GM23248 (cell line): ENCODE measurements at places on chromosomes 11 and 22. TPM values are rescaled to one million over a fixed set of nuclear protein-coding genes. Genes with fewer than 3 reads are reported as not detected.

Gene HMGXB4
- 10.2 and 12.4 TPM in 2 replicates for total RNA-seq

Gene OR52H1
- total RNA-seq = not detected in 2 replicates

Gene MAPK8IP2
- total RNA-seq = 0.38 TPM in 1 of 2 replicates, not detected in the other

Gene OR8B12
- not detected in 2 replicates for total RNA-seq

Gene GAS2L1
- 23.7 and 26.3 TPM in 2 replicates for total RNA-seq

Gene EMID1
- not detected in 2 replicates for total RNA-seq

Gene C11orf52
- total RNA-seq = 2.1 and 3.5 TPM in 2 replicates

Gene APOBEC3H
- not detected in 2 replicates for total RNA-seq

Gene BRSK2
- total RNA-seq = 0.11 and 0.13 TPM in 2 replicates

Gene EXPH5
- total RNA-seq = 0.13 TPM in 1 of 2 replicates, not detected in the other

Gene OR10D3
- not detected in 2 replicates for total RNA-seq

DNA sequence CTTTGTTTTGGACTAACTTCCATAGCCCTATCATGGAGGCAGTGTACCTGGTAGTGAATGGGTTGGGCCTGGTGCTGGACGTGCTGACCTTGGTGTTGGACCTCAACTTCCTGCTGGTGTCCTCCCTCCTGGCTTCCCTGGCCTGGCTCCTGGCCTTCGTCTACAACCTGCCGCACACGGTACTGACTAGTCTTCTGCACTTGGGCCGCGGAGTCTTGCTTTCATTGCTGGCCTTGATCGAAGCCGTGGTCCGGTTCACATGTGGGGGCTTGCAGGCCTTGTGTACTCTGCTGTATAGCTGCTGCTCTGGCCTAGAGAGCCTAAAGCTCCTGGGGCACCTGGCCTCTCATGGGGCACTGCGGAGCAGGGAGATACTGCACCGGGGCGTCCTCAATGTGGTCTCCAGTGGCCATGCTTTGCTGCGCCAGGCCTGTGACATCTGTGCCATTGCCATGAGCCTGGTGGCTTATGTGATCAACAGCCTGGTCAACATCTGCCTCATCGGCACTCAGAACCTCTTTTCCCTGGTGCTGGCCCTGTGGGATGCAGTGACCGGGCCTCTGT lies 846 bp downstream of the RNF26 start:
- DNase-seq = no peak

DNA sequence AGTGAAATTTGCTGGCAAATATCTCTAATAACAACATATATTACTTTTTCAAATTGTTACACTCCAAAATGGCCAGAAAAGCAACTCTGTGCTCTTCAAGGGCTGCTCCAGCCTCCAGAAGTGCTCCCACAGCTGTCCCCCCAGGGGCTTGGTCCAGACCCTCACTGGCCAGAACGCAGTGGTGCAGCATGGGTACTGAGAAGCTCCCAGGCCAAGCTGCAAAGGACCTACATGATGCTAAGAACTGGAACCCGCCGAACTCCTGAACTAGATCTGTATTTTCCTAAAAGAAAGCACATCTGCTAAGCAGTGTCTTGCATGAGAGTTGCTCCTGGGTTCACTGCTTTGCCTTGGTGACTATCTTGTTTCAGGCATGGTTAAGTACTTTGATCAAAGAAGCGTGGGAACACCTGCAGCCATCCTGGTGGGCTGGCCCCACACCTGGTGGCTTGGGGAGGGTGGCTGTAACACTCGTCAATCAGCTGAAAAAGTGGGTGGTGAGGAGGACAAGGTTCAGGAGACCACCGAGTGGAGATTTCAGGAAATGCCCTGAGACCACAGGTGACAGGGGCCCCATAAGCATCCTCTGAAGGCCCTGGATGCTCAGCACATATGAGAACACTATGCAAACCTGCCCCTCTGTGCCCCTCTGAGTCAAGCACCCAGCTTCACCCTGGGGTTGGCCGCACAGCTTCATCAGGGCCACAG lies 72.7 kb upstream of the PITPNB start:
- no peak for DNase-seq

GRCh38 chr22:43880541-43880991 lies 11.2 kb downstream of the PNPLA5 start:
- DNase-seq = no peak

- peak; percentile 67 for DNase-seq
Observed at GRCh38 chr11:35334385-35335090, 84.8 kb downstream of the SLC1A2 start.

- DNase-seq = no peak
Observed at GRCh38 chr11:48037709-48038468, 57.5 kb downstream of the PTPRJ start.

DNA sequence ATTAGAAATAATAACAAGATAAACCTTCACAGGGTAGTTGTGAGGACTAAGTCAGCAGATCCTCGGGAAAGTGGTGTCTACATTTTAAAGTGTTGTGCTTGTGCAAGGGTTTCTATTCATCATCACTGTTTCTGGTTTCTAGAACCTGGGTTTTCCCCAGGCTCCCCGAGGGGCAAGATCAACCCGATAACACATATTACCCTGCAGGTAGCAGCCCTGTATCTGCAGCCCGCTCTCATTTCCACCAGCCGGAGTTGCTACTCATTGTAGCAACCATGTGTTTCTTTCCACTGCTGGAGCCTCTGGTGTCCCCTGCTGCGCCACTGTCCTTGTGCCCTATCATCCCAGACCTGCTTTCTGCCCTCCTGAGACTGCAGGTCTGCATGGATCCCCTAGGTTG lies 67.0 kb downstream of the MIAT start:
- DNase-seq = no peak

DNA sequence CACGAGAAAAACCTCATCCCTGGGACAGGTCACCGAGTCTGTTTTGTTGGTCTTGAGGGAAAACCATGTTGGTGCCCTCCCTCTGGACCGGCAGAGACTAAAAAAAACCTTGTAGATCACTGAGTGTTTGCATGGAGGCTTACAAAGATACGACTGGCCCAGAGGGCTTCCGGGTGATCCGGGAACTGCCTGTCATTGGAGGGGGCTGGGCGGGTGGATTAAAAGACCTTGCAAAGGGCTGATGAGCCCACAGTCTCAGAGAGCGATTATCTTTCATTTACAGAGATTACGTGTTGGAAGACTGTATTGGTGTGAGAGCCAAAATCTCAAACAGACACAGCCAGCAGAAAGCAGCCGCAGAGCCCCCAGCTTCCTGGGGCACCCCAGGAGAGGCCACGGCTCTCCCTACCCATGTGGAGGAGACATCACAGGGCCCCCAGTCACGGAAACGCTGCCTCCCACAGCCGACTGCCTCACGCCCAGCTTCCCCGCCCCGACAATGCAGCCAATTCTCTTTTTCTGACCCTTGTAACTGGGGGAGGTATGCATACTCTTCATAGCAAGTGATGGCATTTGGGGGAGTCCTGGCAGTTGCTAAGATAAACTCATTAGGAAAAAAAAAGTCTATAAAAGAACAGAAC lies 426.4 kb downstream of the CTTN start:
- no peak for DNase-seq

DNA sequence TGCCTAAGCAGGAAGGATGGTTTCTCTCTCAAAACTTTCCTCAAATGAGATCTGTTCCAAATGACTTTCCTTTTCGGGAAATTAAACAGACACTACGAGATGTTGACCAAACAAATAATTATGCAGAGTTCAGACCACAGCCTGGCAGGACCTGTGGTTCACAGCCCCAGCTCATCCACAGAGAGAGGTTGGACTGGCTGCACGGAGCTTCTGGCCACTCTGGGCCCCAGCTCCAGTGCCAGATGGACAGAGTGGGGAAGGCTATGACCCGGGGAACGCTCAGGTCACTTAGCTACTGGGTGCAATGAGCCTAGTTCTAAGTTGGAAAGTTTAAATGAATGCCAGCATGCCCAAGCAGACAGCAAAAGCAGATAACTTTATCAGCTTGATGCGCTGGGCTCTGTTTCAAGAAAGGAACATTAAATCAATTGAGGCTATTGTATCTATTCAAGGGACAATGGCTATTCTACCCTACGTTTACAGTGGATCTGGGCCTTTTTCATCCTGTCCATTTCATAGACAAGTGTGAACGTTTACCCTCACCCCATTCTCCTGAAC lies 155.7 kb upstream of the NARS2 start:
- DNase-seq = no peak

GRCh38 chr22:19706661-19707151 lies 7.6 kb upstream of the SEPTIN5 start:
- DNase-seq = peak; percentile 38

DNA sequence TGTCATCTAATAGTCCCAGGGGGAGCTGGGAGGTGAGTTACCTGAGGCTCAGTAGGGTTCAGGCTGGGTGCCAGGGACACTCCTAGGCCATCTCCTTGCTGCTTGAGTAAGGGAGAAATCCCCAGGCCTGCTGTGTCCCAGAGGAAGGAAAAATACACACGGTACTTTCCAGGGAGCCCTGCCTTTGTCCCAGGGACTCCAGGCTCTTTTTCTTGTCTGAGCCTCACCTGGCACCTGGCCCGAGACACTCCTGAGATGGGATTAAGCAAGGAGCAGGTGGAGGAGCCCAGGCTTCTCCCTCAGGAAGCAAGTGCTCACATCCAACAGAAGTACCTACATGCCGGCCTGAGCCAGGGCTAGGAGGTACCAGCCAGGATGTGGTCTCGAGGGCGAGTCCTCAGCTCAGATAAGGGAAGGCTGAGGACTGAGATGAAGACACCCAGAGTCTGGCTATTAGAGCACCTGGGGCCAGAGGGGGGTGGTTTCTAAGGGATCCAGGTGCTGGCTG lies 899 bp upstream of the KLHDC7B start:
- no peak for DNase-seq

DNA sequence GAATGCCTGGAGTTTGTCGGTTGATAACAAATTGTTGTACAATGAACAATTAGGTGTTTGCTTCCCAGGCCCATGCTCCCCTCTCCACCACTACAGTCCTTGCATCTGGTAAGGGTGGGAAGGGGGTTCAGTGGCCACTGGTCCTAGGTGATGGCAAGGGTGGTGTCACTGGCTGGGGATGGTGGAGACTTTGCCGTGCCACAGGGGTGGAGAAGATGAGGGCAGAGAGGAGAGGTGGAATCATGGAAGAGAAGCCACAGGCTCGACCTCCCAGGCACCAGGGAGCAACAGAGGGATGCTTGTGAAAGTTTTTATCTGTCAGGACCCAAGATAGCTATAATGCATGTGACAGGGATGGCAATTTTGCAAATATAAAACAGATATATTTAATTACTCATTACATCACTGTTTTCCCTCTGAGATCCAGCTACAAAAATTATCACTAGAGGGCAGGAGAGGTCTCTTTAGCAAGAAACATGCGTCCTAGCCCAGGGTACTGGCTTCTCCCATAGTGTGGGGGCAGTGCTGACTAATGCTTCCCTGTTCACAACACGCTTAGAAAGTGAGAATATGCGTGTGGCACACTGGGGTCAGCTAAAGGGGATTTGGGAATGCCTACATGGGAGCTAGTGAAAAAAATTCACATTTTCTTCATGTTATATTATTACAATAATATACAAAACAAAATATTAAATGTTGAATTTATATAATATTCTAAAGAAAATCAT lies 49.0 kb upstream of the AMPD3 start:
- peak; percentile 96 for DNase-seq

DNA sequence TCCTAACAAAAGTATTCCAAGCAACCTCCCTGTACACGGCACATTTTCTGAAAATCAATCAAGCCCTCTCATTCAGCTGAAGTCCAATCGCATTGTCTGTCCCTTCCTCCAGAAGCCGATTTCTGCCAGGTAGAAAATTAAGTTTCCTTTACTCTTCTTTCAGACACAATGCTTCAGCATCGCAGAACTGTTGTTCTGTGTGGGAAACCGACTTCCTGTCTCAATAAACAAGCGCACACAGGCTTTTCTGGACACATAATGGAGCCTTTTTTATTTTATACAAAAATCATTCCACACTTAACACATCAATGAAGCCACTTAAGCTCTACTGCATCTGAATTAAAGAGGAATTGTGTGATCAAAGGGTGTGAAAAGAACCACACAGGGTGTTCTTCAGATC lies 75.6 kb downstream of the BLID start:
- no peak for DNase-seq

GRCh38 chr11:68704887-68705286 lies 20.5 kb downstream of the GAL start:
- DNase-seq = no peak

- DNase-seq = peak; percentile 28
Observed at GRCh38 chr22:17912945-17913721, 111.2 kb downstream of the MICAL3 start.

DNA sequence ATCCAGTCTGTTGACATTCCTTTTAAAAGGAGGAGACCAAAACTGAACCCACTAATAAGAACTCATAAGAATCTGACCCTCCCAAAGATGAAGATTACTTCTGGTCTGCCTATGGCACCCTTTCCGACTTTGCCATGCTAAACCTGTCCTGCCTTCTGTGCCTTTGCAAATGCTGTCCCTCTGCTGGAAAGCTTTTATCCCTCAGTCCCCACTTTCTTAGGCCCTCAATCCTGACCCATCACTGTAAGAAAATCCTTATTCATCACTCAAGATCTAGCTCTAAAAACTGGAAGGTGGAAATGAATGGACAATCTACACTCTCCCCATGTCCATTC lies 10.4 kb downstream of the MPZL3 start:
- DNase-seq = no peak

DNA sequence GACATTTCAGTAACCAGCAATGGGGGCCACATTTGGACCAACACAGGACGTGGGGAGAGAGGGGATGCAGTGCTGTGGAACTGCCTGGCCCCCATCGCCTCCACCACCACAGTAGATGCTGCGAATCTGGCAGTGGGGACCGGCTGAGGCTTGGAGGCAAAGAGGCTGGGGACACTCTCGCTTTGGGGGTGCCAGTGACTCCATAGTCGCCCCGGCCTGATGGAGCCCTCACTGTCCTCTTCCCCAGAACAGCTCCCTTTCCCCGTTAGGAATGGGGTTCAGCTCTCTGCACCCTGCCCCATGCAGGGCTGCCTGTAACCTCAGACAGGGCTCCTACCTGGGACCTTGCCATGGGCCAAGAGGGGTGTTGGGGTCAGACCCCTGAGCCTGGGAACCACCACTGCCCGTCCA lies 1.8 kb upstream of the MUC2 start:
- no peak for DNase-seq

DNA sequence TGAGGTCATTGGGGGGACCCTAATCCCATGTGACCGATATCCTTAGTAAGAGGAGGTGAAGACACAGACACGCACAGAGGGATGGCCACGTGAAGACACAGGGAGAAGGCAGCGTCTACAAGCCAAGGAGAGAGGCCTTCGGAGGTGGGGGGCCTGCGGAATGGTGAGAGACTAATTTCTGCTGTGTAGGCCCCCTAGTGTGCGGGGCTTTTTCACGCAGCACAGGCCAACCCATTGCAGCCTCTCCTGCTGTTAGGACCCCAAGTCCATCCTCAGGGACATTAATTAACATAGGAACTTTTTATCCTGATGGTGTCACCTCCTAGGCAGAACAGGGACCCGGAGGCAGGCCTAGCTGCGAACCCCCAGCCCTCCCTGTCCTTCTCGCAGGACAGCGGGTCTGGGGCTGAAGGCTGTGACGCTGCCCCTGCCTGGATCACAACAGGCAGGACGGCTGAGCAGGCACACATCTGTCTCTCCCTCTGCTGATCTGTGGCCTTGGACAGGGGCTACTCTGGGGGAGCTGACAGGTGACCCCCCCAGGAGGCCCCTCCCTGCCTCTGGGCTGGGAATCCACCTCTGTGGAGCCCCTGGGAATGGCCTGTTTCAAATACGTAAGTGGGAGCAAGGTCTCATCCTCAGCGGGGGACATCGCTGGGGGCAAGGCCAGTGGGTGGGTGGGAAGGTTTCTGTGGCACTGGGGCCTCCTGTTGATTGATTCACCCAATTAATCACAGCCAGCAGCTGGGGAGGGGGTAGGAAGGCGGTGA lies 7.9 kb downstream of the ASCL2 start:
- DNase-seq = no peak
